Occipital lobe (tissue), 3 donors: ENCODE measurements at places on chromosomes 4 and X. TPM values are rescaled to one million over a fixed set of nuclear protein-coding genes. Genes with fewer than 3 reads are reported as not detected.

DNA sequence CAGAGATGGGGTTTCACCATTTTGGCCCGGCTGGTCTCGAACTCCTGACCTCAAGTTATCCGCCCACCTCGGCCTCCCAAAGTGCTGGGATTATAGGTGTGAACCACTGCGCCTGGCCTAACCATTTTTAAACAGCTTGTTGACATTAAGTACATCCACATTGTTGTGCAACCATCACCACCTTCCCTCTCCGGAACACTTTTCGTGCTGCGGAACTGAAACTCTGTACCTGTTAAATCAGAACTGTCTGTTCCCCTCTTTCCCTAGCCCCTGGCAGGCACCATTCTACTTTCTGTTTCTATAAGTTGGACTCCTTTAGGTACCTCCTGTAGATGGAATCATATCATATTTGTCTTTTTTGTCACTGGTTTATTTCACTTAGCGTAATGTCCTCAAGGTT lies 9.5 kb downstream of the FHDC1 start:
- DNase-seq, result no peak

- no peak for DNase-seq
Measured at GRCh38 chr4:130110189-130110588, 1014.2 kb downstream of the C4orf33 start.

DNA sequence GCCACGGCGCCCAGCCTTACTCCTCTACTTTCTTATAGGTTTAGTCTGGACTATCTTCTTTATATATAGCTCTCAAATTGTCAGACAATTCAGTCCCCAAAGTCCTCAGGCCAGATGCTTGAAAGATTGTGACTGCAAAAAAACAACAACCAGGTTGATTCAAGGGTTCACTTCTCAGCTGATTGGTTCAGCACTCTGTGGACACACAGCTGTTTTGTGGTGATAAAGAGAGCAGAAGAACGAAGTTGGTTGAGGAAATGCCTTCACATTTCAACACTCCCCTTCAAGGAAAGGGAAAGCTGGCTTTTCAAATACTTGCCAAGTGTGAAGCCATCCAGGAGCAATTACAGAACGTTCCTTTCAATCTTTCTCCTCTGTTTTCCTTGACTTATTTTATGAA lies 166.8 kb downstream of the SHROOM3 start:
- no peak for DNase-seq

LRAT gene
- total RNA-seq, result 0.78 TPM
